Activated T-helper 1 cell treated with Interleukin-2 at 50 U/mL for 16 hours (primary cell): ENCODE measurements at places on chromosomes 3 and 15.

- no peak for DNase-seq
Measured at GRCh38 chr3:44208086-44208485, 33.6 kb upstream of the TOPAZ1 start.

- DNase-seq = no peak
Measured at GRCh38 chr15:68502398-68502901, 70.5 kb upstream of the ITGA11 start.

DNA sequence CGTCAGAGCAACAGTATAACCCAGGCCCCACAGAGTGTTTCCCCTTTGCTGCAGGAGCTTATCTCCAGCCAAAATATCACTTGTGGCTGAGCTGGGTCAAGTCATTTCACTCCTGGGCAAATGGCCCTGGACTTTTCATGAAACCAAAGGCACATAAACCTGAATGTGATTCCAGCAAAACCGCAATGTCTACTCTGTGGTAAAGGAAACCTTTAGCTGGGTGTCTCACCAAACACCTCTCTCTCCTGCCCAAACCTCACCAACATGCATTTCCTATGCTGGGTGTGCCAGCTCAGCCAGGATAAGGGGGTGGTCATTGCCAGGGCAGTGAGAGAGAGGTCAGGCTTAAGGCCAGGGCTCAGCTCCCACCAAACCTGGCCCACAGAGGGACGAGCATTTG lies 67.4 kb downstream of the GTPBP8 start:
- DNase-seq = no peak

DNA sequence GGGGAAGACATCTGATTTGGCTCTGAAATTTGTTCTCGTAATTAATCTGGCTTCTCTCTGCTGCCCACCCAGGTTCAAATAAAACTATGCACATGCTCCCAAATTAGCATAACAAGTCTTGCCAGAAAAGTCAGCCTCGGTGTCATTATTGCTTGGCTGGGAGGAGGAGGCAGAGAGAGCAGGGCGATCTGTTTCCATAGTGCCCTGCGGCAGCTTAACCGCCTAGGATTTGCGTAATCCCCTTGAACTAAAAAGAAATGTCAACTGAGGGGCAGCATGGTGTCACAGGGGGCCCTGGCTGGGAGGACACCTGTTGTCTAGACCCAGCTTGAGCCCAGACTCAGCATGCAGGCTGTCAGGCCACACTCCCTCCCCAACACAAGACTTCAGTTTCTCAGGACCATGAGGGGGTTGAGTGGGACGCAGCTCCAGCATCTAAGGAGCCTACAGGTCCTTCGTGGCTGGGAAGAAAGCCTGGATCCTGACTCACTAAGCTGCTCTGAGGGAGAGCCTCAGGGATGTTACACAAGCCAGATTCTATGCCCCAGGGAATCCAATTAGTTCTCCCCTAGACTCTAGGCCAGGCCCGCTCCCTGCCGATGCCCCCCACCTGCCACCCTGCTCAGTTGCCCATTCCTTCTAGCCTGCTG lies 17.3 kb downstream of the MRPS11 start:
- no peak for DNase-seq

DNA sequence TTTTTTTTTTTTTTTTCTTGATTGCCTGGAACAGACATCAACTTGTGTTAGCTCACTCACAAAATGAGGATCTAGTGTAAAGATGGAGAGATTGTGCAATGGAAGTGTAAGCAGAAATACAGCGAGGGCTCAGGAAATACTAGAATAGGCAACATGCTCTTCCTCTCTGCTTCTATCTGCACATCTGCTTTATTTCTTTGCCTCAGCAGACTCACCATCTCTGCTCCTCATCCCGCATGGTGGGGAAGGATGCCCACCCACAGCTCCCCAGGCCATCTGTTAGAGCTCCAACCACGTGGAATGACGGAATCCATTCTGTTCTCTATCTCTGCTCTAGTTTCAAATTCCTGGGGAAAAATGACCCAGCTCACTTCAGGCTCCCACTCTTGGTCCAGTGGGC lies 128.0 kb upstream of the ADAMTS9 start:
- DNase-seq = no peak

DNA sequence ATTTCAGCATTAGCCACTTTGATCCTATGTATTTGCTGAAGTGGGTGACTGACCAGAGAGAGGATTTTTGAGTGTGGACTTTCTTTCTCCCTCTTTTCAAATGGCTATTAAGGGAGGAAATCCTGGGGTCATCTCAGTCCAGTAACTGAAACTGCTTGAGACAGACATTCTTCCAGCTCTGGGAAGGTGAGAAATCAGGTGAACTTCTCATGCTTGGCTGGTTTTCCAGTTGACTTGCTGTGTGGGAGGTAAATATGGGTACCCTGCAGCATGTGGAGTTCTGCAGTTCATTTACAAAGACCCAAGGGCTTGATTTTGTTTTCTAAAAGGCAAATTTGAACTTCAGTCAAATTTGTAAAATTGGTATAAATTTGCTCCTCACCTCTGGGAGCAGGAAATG lies 461.1 kb upstream of the TBL1XR1 start:
- DNase-seq = no peak

DNA sequence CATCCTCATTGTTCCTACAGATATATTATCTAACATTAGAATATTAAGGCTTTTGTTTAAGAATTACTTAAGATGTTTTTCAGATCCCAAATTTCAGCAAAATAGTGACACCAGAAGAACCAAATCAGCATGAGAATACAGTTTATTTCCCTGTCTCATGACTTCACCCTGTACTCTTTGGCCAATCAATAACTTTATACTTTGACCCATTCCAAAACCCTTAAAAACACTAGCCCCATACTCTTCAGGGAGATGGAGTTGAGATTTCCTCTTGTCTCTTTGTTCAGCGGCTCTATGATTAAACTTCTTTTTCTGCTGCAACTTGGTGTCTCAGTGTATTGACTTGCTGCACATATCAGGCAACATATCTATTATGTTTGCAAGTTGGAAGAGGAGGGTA lies 207.7 kb downstream of the ZBBX start:
- DNase-seq = no peak

DNA sequence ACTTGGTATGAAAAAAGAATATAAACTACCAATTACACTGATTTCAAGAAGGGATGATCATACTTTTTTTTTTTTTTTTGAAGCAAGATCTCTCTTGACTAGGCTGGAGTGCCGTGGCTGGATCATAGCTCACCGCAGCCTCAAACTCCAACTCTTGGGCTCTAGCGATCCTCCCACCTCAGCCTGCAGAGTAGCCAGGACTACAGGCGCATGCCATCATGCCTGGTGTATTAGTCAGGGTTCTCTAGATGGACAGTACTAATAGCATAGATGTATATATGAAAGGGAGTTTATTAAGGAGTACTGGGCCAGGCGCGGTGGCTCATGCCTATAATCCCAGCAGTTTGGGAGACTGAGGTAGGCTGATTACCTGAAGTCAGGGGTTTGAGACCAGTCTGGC lies 11.5 kb upstream of the SEC11A start:
- DNase-seq = no peak

- DNase-seq = no peak
Measured at GRCh38 chr15:52280326-52281084, 15.1 kb downstream of the MYO5C start.

DNA sequence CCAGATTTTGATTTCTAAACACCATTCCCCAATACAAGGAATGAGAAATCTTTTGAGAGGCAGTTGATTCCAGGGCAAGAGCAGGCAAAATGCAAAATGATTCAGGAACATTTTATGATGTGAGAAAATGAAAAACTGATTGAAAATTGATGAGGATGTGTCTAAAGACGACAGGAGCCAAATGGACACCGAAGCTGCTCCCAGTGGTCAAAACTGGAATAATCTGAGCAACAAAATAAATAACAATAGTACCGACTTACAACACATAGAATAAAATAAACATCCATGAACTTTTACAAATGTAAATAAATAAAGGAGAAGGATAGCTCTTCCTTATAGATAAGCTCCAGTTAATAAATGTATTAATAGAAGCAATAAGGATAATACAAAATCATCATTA lies 186.8 kb downstream of the OCA2 start:
- no peak for DNase-seq

GRCh38 chr3:33131331-33132018 lies 17.7 kb downstream of the CRTAP start:
- DNase-seq = no peak

GRCh38 chr3:9866639-9867038 lies 13.4 kb downstream of the CIDEC start:
- DNase-seq = no peak

DNA sequence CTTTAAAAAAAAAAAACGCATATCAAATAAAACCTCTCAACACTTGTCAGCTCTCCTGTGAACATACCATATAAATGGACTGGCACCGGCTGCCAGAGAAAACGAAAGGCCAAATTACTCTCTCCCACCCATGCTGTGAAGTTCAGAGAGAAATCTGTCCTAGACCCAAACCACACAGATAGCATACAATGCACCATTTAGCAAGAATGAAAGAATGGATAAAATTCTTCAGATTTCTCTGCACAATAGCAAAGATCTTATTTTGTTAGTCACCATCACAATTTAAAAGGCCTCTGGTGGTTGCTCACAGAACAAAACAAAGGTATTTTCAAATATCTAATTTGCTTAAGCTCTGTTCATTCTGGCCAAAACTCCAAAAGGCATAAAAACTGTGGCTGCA lies 93.9 kb upstream of the BHLHE40 start:
- no peak for DNase-seq

DNA sequence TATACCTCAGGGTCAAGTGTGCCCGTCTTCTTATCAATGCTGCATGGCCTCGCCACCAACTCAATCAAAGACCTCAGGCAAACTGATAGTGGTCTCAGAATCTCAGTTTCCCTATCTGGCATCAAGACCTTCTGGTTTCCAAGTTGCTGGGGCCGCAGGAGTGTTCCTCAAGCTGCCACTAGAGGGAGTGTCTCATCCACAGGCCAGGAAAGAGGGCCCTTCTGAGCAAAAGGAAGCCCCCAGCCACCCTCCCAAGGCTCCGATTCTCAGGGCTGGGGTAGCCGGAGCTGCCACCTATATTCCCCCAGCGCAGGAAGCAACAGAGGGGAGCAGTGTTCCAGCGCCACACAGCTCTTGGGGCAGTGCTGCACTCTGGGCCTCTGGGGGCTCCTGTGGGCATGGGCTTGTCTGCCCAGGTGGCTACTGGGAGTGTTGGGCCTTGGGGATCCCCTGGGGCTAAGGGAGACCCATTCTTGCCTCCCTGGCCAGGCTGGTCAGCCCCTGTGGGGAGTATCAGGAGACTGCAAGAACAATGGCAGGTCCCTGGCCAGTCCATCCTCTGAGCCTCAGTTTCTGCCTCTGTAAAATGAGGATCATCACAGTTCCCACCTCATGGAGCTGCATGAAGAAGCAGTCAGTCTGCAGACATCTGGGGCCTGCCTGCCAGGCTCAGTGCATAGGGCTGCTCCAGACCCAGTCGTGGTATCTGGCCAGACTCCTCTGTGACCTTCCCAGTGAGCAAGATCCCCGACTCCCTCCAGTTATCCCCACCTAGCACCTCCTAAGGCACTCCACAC lies 23.4 kb upstream of the SEC13 start:
- DNase-seq = peak; percentile 17

DNA sequence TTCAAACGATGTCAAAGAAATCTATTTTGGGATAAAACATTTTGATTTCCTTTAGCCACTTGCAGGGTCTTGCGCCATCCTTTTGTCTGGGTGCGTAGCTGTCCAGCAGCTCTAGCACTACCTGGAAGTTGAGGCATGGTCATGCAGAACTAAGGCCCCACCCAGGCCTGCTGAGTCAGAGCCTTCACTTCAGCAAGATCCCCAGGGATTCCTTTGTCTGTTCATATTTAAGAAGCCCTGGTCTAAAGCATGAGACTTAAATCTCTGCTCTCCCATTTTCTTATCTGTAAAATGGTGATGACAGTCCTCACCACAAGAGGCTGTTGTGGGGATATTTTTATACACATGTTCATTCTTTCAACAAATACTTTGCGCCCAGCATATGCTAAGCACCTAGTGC lies 99.0 kb upstream of the CTDSPL start:
- DNase-seq = no peak

DNA sequence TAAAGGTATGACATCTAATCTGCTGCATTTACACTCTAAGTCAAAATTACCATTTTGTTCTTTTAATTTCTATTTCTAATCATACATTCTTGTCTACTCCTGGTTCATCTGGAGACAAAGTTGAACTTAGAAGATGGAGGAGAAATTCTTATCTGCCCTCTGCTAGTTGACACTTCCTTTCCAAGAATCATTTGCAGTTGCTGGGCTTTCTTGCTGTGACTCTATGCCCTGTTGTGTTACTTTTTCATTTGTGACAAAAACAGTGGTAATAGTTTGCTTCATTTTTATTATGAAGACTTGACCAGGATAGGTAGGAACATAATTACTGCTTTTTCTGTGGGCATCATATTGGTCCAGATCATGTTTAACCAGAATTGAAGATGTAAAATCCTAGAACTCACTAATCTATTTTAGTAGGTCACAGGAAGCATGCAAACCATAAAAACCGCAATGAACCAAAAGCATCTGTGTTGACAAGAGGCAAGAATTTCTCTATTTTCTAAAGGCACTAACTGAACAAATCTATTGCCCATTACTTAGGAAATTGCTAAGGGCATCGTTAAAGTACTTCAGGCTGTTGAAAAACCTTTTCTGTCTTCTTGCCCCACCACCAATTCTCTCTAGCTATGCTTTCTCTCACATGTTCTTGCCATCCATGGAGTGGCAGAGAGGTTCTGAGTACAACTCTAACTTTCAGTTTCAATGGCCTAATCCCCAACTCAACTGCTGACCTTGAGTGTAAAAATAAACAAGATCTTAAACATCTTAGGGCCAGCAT lies 4.2 kb upstream of the CCR2 start:
- no peak for DNase-seq

GRCh38 chr3:58528629-58529028 lies 8.4 kb downstream of the ACOX2 start:
- DNase-seq = no peak

- DNase-seq = no peak
Measured at GRCh38 chr15:100529556-100529955, 806 bp upstream of the CERS3 start.

GRCh38 chr3:23385327-23385726 lies 182.2 kb downstream of the UBE2E2 start:
- no peak for DNase-seq

DNA sequence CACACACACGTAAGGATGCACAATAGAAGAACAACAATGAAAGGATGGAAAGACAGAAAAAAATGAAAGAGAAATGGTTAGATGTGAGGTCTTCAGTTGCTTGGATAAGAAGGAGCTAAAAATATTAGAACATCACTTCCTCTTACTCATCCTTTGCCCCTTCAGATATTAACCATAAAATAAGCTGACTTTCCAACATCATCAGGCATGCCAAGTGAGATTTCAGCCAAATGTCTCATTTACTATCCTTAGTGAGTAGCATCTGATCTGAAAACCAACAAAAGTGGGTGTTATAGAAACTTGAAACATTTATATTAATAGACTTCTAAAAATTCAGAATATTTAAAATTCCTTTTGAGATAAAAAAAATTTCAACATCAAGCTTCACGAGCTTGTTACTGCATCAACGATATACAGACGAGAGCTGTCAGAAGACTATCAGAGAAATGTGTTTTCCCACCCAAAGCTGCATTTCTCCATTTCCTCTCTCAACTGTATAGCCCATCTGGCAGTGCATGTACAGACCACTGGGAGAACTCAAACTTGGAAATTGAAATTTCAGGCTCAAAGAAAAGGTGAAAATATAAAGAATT lies 25.4 kb upstream of the LSAMP start:
- no peak for DNase-seq

GRCh38 chr3:169880576-169881250 lies 11.0 kb upstream of the LRRC31 start:
- DNase-seq = no peak
